Activated CD4-positive, alpha-beta T cell treated with anti-CD3 and anti-CD28 coated beads, Interleukin-10, Interleukin-2, amounts not matched to agents 100 ng/mL and 50 ng/mL, durations not matched to agents 16 hours and 8 hours (primary cell): ENCODE measurements at places on chromosomes 13 and 19.
A peak's percentile ranks its signal among the peaks of the same experiment; 100 is the strongest.

GRCh38 chr13:70541451-70541850 lies 433.2 kb upstream of the KLHL1 start:
- no peak for DNase-seq

GRCh38 chr19:30877661-30878113 lies 471.5 kb downstream of the TSHZ3 start:
- DNase-seq, result no peak

GRCh38 chr19:30593356-30593755 lies 221.2 kb downstream of the ZNF536 start:
- no peak for DNase-seq

DNA sequence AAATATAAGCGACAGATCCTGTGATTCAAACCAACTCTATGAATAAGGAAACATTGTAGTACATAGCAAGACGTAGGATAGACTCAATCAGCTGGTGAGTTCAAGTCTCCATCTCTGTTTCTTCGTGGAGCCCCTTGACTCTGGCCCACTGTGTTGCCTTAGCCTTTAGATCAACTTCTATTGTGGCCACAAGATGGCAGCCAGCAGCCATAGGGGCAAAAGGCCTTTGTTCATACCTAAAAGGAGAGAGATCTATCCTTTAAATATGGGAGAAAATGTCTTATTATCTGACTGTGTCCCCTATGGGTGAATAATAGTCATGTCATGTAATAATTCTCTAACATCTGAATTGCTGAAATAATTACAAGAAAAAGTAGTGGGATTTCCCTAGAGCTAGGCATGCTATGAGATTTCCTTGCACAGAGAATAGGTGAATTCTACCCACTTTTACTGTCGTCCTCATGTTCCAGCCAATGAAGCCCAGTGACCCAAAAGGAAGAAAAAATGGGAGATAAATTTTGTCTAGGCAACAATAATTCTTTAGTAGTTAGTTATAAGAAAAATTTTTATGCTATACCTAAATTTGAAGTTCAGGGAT lies 129.4 kb downstream of the PCDH20 start:
- DNase-seq, result peak; percentile 1

- DNase-seq, result peak; percentile 87
These were observed 67.1 kb downstream of the RASA3 start for GRCh38 chr13:114065141-114065925.

- no peak for DNase-seq
These were observed 6.4 kb downstream of the AMER2 start for GRCh38 chr13:25165663-25166062.

- DNase-seq, result peak; percentile 3
These were observed 204.3 kb upstream of the IPO5 start for GRCh38 chr13:97749174-97749573.
